ENCODE measurements at places on chromosomes 4 and X. TPM values are rescaled to one million over a fixed set of nuclear protein-coding genes. Genes with fewer than 3 reads are reported as not detected.

PRDM8 gene
- 8.8 TPM for total RNA-seq

ZXDA gene
- 8.9 TPM for total RNA-seq

LPAR4 gene
- 12.1 TPM for total RNA-seq

NKX3-2 gene
- total RNA-seq: 0.20 TPM

TLR7 gene
- total RNA-seq: 2.4 TPM
